ENCODE measurements at places on chromosomes 13 and 19. TPM values are rescaled to one million over a fixed set of nuclear protein-coding genes. Genes with fewer than 3 reads are reported as not detected.

The CERS4 gene
- polyA plus RNA-seq: 40.2 TPM

DNA sequence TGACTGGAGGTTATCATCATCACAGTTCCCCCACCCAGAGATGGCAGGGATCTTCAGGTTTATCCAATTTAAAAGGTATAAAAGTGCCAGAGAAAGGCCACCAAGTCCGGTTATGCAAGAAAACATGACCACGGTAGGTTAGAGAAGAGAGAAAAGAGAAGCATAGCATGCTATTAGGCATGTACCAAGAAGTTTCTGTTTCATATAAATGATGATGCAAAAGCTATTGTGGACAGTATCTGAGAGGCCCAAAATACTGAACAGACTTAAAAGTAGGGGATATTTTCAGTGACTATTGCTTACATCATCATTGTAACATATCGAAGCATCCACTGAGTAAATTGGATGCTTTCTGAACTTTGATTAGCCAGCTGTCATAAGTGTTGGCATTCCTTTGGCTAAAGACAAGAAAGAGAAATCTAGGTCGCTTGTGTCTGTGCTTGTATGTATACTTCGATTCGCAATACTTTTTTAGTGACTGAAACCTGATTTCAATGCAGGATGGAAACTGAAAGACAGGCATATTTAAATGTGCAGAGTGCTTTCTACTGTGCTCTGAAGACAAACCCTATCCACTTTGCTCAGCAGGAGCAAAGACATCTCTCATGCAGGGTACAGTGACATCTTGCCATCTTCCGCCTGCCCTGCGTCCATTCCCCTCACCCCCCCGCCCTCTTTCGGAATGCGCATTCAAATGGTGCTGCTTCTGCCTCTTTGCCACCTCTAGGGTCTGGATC, 180.3 kb downstream of the SHISA2 start:
- DNase-seq: no peak

GRCh38 chr13:35850569-35850968, 280.6 kb downstream of the DCLK1 start:
- no peak for DNase-seq

- DNase-seq: no peak
These were observed 31.9 kb downstream of the SGCG start for GRCh38 chr13:23212671-23213070.

GRCh38 chr19:40815223-40815622, 16.2 kb downstream of the EGLN2 start:
- no peak for DNase-seq
